CD4-positive, alpha-beta T cell (primary cell): ENCODE measurements at places on chromosomes 3 and 15.

DNA sequence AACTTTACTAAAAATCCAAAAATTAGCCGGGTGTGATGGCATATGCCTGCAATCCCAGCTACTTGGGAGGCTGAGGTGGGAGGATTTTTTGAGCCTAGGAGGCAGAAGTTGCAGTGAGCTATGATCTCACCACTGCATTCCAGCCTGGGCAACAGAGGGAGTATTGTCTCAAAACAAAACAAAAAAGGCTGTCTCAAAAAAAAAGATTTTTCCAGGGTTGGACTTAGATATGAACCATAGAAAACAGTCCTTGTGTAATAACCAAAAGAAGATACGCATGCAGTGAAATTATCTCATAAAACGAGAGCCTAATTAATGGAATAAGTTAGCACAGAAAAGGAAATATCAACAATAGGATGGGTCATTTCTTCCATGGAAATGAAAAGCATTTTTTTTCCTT, 320.4 kb upstream of the RASGRP1 start:
- no peak for DNase-seq

DNA sequence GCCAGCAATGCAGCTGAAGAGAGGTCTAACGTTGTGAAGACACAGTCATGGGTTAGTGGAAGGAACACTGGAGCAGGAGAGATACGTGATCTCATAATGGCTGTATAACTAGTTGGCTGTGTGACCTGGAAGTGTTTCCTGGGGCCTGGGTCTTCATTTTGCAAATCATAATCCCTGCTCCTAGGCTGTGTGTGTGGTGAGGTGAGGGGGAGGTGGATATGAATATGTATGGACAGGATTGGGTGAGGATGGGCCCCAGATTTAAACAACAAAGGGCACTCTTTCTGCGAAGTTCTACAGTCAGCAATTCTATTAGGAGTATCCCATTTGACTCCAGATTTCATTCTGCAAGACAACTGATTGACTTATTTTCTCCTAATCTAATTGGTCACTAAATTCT, 41.3 kb downstream of the ANKRD28 start:
- no peak for DNase-seq

DNA sequence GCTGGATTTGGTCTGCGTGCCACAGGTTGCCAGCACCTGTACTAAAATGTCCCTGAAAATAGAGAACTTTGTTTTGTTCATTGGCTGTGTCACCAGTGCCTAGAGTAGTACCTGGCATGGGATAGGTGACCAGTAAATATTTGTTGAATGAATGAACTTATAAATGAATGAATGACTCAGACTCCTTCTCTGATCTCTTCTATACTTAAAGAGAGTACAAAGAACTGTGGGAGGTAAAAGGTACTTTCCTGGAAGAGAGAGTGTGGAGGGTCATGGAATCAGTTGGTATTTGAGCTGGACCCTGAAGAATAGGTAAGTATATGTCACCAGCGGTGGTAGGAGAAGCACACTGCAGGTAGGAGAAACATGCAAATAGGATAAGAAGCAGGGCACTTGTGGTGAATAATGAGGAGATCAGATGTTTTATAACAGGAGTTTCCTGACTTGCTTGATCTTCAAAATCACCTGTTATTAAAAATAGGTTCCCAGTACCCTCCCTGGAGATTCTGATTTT, 149.4 kb downstream of the LPP start:
- DNase-seq, result no peak

GRCh38 chr3:100210772-100211135, 50.0 kb upstream of the TBC1D23 start:
- DNase-seq, result no peak

GRCh38 chr3:124351430-124352148, 359.7 kb upstream of the ROPN1 start:
- no peak for DNase-seq

DNA sequence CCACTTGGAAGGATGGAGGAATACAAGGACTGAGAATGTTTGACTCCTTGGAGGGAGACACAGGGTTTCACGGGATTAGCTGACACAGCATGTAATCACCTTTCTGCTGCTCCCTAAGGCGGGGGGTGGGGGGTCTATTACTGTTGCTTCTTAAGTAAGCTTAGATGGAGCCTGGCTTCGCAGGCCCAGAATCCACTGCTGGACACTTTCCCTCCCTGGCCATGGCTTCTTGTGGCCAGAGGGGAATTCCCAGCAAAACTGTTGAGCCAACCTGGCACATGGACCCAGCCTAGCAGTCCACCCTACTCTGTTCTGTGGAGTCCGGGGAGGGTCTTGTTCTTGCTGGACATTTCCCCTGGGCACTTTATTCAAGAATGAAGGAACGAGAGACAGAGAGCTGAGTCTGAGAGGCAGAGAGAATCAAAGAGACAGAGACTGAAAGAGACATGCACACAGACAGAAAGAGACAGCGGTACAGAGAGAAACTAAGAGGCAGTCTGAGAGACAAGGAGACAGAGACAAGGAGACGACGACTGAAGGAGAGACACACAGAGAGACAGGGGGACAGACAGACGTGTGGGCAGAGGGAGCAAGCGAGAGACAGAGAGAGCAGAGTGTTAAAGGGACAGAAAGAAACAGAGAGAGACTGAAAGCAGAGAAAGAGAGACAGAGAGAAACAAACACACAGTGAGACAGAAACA, 55.6 kb upstream of the DLG1 start:
- DNase-seq, result no peak

GRCh38 chr15:58146749-58147148, 8.6 kb downstream of the AQP9 start:
- DNase-seq, result peak; percentile 59

DNA sequence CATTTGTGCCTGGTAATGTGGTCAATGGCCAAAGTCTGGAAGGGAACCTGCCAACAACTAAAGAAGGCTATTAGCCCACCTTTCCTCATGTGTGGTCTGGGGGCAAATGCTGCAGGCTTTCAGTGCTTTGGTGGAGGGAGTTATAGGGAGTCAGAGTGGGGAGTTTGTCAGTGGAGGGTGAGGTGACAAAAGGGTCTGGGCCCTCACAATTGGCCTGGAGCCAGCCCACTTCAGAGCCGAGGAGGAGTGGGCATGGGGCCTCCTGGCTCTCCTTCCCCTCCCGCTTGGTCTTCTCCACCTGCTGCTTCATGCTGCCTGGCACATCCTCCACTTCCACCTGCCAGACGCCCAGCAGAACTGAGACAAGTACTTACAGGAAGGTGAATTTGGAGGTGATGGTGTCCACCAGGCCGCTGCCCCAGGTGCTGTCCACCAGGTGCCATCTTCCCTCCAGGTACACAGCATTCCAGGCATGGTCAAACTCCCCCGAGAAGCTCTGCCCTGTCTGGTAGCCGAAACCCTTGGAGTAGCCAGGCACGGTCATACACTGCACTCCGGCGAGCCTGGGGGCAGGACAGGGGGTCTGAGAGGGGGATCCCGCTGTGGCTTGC, 40.9 kb downstream of the KY start:
- no peak for DNase-seq

DNA sequence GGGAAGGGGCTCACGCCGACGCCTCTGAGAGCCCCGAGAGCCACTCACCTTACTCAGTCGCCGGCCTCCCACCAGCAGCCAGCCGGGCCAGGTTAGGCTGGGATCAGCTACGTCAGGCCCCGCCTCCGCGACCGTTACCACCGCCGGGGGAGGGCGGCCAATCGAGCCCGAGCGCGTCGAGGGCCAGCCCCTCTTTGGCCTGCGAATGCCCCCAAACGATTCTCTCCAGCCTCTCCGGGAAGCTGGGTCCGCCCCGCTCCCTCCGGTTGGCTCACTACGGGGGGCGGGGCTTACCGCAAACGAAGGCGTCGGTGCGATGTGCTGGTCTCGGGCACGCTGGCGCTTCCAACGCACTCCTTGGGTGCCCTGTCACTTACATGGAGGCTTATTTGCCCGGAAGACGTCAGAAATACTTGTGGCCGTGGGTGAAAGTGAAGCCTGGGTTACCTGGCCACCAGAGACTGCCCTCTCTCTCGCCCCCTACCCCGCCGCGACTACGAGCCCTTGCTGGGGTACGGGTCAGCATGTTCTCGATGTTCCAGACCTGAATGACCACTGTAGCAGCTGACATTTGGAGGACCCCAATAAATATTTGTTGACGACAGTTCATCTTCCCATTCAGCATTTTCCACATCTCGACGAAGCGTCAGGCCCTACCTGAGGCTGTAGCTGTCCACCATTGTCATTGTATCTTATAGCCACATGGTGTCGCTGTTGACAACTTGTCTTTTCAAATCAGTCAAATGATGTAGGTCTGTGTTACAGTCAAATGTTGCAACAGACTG, at the start of gene CEP70:
CEP70 (minus strand) TSS at position 111 of the 785 bp plus-strand sequence. CDS start 21,333 bp downstream, outside the sequence.
- DNase-seq, result peak; percentile 75
